ENCODE measurements at places on chromosomes 5 and 9.
A peak's percentile ranks its signal among the peaks of the same experiment; 100 is the strongest.

DNA sequence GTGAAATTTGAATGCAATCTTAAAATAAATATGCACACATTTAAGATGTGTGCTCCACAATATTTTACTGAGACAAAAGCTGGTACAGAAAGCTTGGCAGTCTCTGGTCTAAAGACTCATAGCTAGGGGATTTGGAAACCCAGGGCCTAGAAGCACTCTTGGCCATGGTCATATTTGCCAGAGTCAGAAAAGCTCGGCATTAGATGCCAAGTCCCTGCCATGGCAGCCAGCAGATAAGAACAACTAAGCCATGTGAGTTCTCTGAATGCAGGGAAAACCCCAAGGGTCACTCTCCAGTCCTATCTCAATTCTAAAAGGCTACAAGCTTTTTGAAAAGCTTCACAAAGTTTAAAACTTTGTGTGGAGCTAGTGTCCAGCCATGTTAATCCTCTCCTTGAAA is 119.5 kb downstream of the FAM114A2 start:
- DNase-seq = no peak

GRCh38 chr5:54045077-54045792 is 265.1 kb downstream of the ARL15 start:
- no peak for DNase-seq

- no peak for DNase-seq
Observed at GRCh38 chr5:133581918-133582317, 30.4 kb downstream of the FSTL4 start.

- DNase-seq = no peak
Observed at GRCh38 chr9:113454914-113455761, 8.4 kb upstream of the RGS3 start.

- no peak for DNase-seq
Observed at GRCh38 chr5:94691949-94692348, 73.5 kb downstream of the SLF1 start.

- DNase-seq = no peak
Observed at GRCh38 chr9:121581786-121582600, 69.4 kb upstream of the DAB2IP start.

DNA sequence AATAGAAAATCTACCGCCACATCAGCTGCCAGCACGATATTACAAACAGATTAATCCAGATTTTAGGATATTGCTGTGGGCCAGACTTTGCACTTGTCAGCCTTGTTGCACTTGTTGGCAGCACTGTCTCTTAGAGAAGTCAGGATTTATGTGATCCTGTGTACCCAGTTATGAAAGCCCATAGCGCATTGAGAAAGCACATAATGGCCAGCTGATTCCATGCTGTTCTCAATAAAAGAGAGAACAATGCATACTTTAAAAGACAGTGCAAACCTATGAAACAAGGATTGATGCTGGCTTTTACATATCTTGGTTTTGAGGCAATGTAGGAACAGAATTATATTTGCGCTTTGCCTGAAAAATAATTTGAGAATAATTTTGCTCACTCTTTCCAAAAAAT is 140.8 kb downstream of the CEP120 start:
- no peak for DNase-seq

DNA sequence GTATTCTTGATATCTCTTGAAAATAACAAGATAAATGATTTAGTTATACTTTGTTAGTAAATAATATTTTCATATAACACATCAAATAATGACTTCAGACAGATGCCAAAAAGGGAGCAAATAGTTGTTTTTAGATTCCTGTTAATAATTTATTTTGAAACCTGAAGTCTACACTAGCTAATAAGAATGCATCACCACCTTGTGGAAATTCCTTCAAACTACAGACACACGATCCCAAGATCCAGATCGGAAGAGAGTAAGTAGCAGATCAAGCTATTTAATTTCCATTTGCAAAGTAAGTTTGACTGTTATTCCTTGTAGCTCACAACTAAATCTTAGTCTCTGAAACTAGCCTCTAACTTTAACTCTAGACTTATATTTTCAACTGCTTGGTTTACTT is 35.5 kb upstream of the ISL1 start:
- DNase-seq = no peak

DNA sequence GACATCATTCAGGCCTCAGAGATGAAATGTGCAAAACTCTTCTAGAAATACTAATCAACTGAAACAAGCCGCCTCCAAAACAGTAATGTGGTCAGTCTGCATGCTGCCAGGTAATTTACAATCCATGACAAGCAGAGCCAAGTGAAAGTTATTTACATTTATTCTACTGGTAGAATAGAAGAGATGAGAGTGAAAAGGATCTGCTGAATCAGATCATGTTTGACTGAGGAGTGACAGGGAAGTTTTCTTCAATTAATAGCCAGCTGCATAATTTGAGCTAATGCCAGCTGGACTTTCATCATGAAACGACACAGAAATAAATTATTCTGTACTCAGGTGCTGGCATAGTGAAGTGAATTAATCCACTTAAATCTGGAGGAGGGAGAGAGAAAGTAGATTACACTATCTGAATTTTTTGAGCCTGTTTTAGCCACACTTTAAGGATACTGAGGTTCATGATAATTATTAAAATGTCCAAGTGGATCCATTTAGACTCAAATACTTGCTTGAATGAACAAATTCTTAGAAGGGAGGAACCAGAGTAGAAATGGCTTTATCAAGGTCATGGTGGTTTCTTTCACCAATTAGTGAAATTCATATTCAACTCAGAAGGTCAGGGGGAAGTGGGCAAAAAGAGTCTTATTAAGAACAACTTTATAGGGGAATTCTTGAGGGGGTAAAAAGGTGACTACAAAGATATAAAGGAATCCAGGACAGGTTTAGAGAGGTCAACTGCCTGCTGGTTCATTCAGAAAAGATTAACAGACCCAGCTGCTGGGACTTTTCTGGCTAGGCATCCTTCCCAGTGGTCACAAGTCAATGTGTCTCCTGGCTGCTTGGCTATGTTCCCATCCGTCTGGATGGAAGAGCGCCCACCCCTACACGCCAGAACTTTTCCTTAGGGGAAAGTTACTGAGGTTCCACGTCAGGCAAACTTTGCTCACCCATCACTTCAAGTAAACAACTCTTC is 350.4 kb downstream of the PDE4D start:
- DNase-seq = no peak

DNA sequence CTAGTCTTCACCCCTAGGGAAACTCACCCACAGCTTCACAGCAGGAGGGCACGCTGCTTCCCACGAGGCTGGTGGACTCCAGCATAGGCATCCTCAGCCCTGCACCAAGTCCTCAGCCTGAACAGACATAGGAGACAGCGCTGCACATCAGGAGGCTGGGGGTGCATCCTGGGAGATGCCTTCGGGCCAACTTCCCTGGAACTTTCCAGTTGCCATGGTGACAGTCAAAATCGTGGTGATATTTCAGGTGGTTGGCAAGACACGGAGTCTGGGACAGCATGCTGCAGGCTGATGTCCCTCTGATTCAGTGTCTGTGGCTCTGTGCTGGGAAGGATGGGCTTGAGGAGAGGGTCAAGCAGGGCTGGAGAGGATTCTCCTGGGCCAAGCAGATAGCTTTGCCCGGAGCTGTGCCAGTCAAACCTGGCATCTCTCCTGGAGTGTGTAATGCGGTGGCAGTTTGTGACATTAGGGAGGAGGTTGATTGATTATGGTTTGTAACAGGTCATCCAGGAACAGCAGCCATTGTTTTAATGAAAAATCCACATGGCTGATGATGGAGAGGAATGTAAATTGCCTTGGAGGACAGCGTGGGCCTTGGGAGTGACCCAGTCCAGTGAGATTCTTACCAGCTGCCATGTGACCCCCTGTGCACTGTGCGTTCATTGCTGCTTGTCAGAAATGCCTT is 35.6 kb upstream of the SEMA4D start:
- DNase-seq = no peak

GRCh38 chr9:128861501-128861900 is 20.2 kb downstream of the KYAT1 start:
- no peak for DNase-seq

DNA sequence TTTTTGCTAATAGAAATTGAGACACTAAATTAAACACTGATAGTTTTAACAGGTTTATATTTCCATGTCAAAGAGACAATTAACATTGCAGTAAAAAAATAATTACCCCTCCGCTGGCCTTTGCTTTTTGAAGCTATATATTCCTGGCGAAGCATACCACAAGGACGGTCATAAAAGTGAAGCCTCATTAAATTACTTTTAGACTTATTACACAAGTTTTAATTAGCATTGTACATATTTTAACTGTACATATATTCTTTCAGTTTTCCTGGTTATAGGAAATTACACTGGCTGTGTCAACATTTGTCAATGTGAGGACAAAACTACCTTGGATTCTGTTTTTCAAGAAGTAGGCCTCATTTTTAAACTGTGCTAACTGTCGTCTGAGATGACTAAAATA is 1.2 kb downstream of the CDKN2A start:
- DNase-seq = no peak

DNA sequence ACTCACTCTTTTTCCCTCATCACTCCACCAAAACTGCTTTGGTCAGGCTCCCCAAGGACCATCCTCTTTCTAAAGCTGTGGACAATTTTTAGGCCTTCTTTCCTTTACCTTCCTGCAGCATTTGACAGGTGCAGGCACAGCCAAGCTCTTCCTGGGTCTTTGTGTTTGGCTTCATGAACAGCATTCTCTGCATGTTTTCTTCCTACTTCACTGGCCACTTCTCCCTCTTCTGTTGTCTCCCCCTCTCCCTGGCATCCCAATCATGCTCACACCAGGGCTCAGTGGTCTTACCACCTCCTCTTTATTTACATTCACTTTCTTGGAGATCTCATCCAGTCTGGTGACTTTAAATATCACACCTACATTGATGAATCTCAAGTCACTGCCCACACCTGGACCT is 51.1 kb downstream of the CTNND2 start:
- DNase-seq = no peak

- DNase-seq = peak; percentile 25
Observed at GRCh38 chr5:99037668-99038067, 108.9 kb upstream of the CHD1 start.

- no peak for DNase-seq
Observed at GRCh38 chr5:10594591-10595210, 30.8 kb downstream of the ANKRD33B start.

DNA sequence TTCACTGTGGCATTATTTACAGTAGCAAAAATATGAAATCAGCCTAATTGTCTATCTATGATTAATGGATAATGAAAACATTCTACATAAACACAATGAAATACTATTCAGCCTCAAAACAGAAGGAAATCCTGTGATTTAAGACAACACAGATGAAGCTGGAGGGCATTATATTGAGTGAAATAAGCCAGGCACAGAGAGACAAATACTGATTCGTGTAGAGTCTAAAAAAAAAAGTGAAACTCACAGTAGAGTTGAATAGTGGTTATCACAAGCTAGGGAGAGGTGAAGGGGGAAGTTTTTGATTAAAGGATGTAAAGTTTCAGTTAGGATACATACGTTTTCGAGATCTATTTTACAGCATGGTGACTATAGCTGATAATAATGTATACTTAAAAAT is 122.2 kb downstream of the ADAMTS6 start:
- DNase-seq = no peak

DNA sequence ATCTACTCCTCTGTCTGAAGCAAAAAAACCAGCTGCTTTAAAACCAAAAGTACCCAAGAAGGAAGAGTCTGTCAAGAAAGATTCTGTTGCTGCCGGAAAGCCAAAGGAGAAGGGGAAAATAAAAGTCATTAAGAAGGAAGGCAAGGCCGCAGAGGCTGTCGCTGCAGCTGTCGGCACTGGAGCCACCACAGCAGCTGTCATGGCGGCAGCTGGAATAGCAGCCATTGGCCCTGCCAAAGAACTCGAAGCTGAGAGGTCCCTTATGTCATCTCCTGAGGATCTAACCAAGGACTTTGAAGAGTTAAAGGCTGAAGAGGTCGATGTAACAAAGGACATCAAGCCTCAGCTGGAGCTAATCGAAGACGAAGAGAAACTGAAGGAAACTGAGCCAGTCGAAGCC is 88.3 kb downstream of the MAP1B start:
- no peak for DNase-seq

DNA sequence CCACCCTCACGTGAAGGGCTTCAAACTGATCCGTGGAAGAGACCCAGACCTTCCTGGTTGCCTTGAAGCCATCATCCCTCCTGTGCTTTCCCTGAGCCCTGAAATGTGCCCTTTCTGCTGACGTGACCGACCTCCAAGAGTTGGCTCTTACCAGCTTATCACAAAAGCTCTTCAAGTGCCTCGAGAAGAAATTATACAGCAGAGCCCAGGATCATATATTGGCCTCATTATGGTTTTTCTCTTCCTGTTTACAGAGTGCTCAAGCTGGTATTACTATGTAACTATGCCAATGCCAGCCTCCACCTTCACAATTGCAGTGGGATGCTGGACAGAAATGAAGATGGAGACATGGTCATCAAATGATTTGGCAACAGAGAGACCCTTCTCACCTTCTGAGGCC is 66.0 kb downstream of the AOPEP start:
- DNase-seq = no peak

- no peak for DNase-seq
Observed at GRCh38 chr5:111782216-111782615, 25.2 kb upstream of the NREP start.

GRCh38 chr5:168818558-168818957 is 239.4 kb upstream of the PANK3 start:
- DNase-seq = no peak

- DNase-seq = no peak
Observed at GRCh38 chr9:124439086-124439485, 11.2 kb upstream of the ADGRD2 start.

DNA sequence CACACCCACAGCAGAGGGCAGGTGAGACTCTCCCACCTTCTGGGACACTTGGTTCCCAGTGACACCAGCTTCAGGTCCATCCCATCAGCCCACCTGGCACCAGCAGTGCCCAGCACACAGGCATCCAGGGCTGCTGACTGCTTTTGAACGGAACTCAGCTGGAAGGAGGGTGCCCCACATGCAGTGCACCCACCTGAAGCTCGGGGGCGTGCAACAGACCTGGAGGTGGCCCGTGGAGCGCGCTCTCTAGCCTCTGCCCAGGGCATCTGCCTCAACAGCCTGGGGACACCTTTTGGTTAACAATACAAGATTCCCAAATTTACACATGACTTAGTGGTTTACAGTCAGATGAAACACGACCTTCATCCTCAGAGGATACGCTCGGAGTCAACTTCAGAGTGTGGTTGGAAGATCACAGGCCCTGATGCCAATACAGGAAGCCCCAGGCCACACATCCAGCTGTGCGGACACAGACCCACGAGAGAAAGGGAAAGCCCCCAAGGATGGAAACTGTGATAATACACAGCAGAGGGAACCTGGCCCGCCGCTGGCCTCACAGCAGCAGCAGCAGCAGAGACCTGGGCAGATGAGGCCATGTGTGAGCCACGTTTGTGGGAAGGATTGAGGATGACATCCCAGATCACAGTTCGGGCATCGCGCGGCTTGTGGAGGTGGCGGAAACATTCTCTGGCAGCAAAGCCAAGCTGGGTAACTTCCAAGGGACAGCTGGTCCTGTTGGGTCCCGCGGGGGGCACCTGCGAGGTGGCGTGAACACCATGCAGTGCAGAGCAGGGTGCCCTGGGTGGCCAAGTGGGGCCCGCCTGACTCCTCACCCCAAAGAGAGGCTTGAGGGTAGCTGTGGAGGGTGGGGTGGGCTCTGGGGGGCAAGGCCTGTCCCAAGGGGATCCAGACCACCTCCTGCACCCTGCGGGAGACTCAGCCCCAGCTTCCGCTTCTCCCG is 64.0 kb downstream of the SECISBP2 start:
- no peak for DNase-seq

- DNase-seq = no peak
Observed at GRCh38 chr9:126417043-126417442, 90.4 kb downstream of the MVB12B start.

Measured in CD4-positive, CD25-positive, alpha-beta regulatory T cell (primary cell).